ENCODE measurements at places on chromosomes 1 and 21.

DNA sequence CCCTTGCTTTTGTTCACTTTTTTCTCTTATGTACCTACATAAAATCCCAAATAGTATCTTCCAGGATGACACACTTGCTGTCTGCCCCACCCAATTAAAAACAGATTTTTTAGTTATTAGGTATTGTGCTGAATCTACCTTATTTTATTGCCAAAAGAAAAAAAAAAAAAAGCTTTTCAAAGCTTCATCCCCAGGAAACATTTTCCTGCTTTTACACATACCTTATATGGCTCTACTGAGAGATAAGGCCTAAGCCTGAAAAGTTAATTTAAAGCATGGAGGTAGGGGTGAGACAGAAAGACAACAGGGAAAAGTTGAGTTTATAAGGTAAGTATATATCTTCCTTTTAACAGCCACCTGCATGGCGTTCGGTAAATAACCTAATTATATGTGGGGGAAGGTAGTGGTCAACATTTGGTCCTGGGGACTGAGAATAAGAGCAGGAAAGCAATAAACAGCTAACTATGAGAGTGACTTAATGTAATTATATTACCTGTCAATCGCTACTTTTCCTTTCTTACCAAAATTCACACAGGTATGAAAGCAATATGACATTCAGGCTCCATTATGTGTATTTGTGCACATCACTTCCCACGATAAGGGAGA, 54.6 kb upstream of the BOLA1 start:
- DNase-seq, result no peak

GRCh38 chr1:90851711-90852050, 134.6 kb upstream of the BARHL2 start:
- no peak for DNase-seq

DNA sequence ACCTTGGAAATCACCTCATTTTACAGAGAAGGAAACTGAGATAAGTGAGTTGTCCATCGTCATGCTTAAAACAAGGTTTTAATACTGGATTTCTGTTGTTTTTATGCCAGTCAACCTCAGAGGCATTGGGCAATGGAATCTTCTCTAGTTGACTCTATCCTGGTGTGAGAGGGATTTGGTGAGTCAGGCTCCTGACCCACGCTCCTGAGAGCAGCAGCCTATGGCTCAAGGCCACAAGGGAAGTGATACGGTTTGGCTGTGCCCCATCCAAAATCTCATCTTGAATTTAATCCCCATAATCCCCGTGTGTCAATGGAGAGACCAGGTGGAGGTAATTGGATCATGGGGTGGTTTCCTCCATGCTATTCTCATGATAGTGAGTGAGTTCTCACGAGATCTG, 90.1 kb downstream of the TLR5 start:
- no peak for DNase-seq

- DNase-seq, result no peak
These were observed 382.3 kb downstream of the HHIPL2 start for GRCh38 chr1:222165629-222166028.

GRCh38 chr1:29807689-29808088, 571.4 kb downstream of the PTPRU start:
- DNase-seq, result no peak

- no peak for DNase-seq
These were observed 6.3 kb upstream of the TNNT2 start for GRCh38 chr1:201383647-201384405.

GRCh38 chr1:52674497-52675384, 23.4 kb downstream of the COA7 start:
- DNase-seq, result no peak

GRCh38 chr1:38029081-38029681, 16.6 kb downstream of the UTP11 start:
- DNase-seq, result no peak

DNA sequence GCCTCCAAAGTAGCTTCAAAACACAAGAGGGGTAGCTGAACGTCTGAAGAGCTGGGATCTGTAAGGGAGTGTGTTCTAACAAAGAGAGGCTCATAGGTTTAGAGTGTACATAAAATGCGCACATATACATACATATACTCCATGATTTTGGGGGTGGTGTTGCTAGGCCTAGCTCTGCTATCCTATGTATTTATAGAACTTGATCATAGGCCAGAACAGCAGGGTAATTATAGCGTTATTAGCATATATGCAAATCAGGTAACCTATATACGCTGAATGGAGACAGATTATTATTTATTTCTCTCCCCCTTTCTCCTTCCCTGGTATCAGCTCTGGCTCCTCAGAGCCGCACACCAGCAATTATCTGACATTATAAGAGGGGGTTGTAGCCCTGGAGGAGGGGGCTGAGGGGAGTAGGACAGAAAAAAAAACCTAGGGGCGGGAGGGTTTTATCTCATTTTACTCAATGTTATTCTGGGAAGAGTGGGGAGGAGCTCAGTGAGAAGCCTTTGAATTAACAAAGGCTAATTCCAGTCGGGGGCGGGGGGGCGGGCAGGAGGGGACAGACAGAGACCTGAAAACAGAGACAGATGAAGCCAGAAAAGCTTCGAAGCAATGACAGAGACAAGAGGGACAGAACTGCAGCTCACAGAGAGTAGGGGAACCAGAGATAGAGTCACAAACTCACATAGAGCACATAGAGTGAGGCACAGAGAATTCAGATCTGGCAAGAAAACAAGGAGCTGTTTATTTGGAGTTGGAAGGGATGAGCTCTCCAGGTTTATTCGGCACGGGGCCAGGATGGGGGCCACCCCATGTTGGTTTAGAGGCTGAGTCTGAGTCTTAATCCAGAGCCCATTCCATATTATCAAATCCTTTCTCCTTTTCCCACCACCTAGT, 63.0 kb downstream of the RHBG start:
- DNase-seq, result no peak

DNA sequence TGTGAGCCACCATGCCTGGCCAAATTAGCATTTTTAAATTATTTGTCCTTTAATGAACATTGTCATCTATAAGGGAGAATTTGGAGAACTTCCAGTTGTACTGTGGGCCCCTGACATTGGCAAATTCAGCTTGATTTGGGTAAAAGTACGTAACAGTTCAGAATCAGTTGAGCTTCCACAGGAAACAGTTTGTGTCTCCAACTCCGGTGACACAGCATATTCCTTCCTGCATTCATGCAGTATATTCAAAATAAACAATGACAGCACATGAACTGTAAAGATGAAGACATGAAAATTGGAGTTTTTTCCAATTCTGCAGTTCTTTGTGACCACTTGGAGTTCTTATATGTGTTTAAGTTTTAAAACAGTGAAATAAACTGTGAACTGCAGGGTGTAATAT, 28.2 kb downstream of the RNF220 start:
- DNase-seq, result no peak

GRCh38 chr1:43039228-43040055, 80.8 kb upstream of the SLC2A1 start:
- no peak for DNase-seq

- DNase-seq, result no peak
These were observed 98.1 kb downstream of the NEGR1 start for GRCh38 chr1:72184099-72184701.

GRCh38 chr21:25752416-25752815, 17.6 kb downstream of the GABPA start:
- no peak for DNase-seq

GRCh38 chr1:173295995-173296394, 88.9 kb upstream of the TNFSF4 start:
- DNase-seq, result no peak

- no peak for DNase-seq
These were observed 81.1 kb downstream of the NPHP4 start for GRCh38 chr1:5911157-5911556.

DNA sequence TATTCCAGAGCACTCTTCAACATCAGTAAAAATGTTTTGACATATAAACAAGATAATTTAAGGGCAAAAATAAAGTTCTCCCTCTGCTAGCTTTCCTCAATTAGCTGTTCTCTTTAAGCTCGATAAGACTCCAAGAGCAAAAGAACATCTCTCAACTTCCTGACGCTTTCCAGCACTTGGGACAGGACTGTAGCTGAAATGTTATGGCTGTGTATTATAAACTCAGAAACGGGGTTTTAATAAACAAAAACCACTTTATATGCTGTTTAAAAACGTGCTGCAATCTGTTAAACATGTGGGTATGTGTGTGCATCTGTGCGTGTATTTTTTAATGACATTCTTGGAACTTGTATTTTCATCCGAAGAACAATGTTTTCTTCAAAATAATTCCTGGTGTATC, 71.5 kb upstream of the RGS2 start:
- DNase-seq, result no peak

DNA sequence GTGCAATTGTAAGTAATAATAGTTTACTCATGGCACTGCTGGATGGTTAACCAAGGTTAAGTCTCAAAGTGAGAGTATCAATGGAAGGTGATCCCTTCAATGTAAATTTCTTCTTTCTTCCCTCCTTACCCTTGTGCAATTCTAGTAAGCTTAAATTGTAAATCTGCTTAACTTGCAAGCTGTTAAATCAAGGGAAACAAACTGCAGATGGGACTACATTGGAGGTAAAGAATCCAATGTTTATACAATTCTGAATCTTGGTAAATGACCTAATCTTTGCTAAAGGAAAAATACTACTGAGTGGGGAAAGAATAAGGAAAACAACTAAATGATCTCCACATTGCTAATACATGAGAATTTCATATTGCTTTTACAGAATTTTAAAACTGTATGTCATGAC, 6.7 kb upstream of the CD55 start:
- DNase-seq, result no peak

DNA sequence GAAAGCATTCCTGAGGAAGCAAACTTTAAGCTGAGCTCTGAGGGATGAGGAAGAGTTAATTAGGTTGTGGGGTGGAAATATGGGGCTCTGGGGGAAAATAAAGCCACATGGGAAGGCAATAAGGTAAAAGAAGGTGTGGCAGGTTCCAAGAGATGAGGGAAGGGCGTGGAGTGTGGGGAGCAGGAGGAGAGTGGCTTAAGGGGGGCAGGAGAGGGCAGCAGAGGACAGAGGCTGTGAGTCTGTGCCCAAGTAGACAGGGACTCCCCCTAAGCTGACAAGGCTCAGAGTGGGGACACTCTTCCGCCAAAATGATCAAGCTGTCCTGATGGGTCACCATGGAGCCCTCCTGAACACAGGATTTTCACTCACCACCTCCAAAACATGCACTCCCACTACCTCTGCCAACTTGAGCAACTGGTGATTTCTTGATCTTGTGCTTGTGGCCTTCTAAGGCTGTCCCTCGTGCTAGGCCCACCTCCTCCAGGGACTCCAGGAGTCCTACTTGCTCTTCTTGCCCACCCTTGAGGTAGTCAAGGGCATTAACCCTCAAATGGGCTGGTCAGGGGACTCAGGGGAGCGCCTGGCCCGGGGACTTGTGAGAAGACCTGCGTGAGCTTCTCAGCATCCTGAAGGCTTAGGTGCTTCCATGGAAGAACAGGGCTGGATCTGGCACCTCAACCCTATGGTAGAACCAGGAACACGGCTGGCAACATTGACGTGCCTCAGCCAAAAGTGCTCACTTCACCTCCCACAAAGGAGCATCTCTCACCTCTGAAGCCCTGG, 23.4 kb downstream of the DMAP1 start:
- DNase-seq, result no peak

GRCh38 chr1:19287436-19288185, 959 bp downstream of the AKR7A3 start:
- no peak for DNase-seq

DNA sequence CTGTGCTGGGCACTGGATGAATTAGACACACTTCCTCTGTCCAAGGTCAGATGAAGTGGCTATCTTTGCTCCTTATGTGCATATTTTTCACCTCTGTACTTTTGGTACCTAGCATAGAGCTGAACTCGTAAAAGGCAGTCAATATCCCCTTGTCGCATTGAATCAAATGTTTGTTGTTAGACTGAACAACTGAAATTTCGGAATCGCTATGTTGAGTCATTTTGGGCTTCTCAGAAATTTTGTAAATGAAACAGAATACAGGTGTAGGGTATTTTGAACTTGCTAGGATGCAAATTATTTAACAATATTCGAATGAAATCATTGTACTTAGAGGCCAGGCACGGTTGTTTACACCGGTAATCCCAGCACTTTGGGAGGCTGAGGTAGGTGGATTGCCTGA, 48.0 kb downstream of the PDE4B start:
- DNase-seq, result no peak

GRCh38 chr1:65027666-65028358, 61.5 kb upstream of the JAK1 start:
- no peak for DNase-seq

Data from stimulated activated CD4-positive, alpha-beta T cell treated with anti-CD3 and anti-CD28 coated beads, Interleukin-1b, Interleukin-23, amount 100 ng/mL, for 24 hours (primary cell).